IMR-90 (cell line): ENCODE measurements at places on chromosomes 1 and 21. TPM values are rescaled to one million over a fixed set of nuclear protein-coding genes. Genes with fewer than 3 reads are reported as not detected.

Gene IL12RB2
- not detected in 2 replicates for total RNA-seq

- peaks cover 7% of the 10 kb centered on the region; the same call in 1 of the 2 replicates for H3K4me1 ChIP-seq
- peak; percentile 20 for DNase-seq
- H3K27me3 ChIP-seq = peaks cover 2% of the 10 kb centered on the region; the same call in 1 of the 2 replicates
- no peaks in the 10 kb centered on the region for H3K36me3 ChIP-seq
- H3K4me3 ChIP-seq = no peak overlapping the region
Measured at GRCh38 chr1:64129701-64130100, 73.7 kb upstream of the UBE2U start.

Gene OPRD1
- total RNA-seq = under 0.01 TPM in 2 replicates

Gene AMY1A
- not detected in 2 replicates for total RNA-seq

- DNase-seq = no peak
- no peak overlapping the region for H3K4me3 ChIP-seq
- no peaks in the 10 kb centered on the region for H3K36me3 ChIP-seq
- no peaks in the 10 kb centered on the region for H3K27me3 ChIP-seq
Measured at GRCh38 chr1:203486618-203487370, 7.2 kb upstream of the OPTC start.

- H3K4me1 ChIP-seq = peaks cover 7% of the 10 kb centered on the region; the same call in 1 of the 2 replicates
- DNase-seq = no peak
- H3K27ac ChIP-seq = no peak overlapping the region
- H3K4me3 ChIP-seq = no peak overlapping the region
- no peaks in the 10 kb centered on the region for H3K27me3 ChIP-seq
- peaks cover 5% of the 10 kb centered on the region for H3K36me3 ChIP-seq
Measured at GRCh38 chr1:1326075-1326605, 1.5 kb downstream of the CPTP start.
